ENCODE measurements at places on chromosomes 3 and 15.

DNA sequence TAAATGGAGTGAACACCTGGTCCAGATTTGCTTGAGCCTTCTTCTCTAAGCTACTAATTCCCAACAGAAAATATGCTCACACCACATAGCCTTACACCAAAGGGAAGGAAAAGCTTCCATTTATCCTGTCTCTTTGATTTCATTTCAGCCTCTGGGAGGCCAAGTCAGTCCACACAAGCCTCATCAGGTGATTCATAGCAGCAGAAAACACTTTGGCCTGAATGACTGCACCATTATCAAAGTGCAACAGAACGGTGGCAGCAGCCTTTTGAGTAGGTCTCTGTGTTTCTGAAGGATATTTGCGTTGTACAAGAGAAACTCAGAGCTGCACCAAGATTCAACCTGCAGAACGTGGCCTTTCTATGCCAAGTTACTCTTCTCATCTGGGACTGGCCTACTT is 46.6 kb upstream of the SNRK start:
- DNase-seq = no peak

GRCh38 chr3:87979527-87979926 is 79.3 kb downstream of the CGGBP1 start:
- no peak for DNase-seq

GRCh38 chr15:74957476-74958035 is 984 bp upstream of the RPP25 start:
- DNase-seq = no peak

- DNase-seq = no peak
Measured at GRCh38 chr3:137032465-137033120, 74.8 kb downstream of the IL20RB start.

DNA sequence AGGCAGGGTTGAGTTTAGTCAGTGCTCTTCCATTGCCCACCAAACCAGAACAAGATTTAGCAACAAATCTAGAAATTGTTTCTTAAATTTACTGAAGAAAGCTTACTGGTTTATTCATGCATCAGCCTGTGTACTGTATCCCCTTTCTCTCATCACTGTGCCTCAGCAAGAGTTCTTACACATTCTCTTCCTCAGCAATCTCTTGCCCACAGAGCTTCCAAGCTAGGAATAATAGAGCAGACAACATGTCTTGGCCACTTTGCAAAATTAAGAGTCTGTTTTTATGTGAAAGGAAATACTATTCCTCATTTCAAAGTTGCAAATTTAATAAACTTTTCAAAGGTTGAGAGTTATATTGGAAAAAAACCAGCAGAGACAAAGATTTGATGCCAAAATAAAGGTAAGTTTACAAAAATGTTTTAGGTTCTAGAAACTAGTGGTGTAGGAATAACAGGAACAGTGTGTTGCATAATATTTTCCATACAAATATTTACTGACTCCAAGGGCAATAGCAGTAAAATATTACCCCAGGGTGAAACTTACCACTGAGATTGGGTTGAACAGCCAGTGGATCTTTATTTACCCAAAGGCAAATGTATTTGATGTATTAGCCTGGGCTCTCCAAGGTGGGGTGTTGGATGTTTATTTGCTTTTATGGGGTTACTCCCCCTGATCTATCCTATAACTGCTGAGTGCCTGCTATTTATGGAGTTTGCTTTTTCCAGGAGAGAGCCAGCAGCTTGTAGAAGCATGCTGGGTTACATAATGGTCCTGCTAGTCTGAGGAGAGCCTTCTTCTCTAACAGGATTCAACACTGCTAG is 276.7 kb downstream of the ADAMTSL3 start:
- no peak for DNase-seq
